Occipital lobe (tissue), 3 donors: ENCODE measurements at places on chromosomes 2 and 18. TPM values are rescaled to one million over a fixed set of nuclear protein-coding genes. Genes with fewer than 3 reads are reported as not detected.

GRCh38 chr2:15115776-15116175 is 445.4 kb downstream of the NBAS start:
- no peak for DNase-seq

Gene SESTD1
- total RNA-seq: 82.2 TPM

Gene FMNL2
- total RNA-seq: 114 TPM

Gene CRYBA2
- not detected for total RNA-seq

Gene ASB18
- 0.78 TPM for total RNA-seq

Gene RAB17
- 0.16 TPM for total RNA-seq

DNA sequence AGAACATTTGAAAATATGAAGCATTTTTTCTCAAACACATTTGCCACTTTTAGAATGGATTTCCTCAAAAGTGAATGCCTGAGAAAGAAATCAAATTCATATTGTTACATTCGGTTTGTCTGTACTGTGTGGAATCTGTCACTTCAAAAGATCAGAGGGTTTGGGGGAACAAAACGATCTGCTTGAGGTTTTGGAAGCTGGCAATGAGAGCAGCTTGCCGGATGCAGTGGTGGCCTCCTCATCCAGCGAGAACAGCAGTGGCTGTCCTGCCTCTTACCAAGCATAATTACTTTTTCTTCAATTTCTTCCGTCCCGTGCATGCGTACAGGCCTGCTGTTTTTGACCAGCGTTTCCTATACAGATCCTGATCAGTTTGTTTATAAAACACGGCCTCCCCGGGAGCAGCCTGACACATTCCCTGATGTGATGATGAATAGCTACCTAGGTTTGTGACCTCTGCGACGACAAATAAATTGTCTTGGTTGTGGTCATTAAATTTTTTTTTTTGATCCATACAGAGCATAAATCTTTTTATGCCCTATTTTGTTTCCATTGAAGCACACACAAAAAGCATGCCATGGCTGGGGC is 45.2 kb downstream of the ITGA6 start:
- no peak for DNase-seq

DNA sequence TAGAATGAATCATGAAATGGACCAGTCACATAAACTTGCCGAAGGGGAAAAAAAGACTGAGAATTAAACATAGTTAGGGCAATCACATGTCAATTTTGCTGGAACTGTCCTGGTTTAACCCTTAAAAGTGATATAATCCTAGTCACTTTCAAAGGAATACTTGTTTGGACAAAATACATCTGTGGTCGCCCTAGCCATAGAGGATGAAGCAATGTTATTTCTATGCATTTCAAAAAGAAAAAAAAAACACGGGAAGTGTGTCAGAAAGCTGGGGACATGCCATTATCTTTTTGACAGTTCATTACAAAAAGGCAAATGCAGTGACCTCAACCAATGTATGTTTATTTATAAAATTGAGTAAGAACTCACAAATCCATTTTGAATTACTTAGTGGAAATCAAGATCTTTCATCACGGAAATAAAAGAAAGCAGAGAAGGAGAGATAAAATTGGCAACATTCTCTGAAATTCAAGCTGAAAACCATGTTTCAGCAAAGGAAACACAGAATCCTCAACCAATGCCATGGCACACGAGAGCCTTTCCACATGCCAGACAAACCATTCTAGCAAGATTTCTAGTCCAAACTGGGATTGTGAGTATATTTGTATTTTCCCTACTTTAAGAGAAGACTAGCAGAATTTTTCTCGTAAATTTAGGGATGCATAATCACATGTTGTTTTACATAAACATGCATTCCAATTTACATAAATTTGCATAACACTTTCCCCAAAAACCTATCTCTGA is 854.3 kb upstream of the ACVR2A start:
- no peak for DNase-seq

DNA sequence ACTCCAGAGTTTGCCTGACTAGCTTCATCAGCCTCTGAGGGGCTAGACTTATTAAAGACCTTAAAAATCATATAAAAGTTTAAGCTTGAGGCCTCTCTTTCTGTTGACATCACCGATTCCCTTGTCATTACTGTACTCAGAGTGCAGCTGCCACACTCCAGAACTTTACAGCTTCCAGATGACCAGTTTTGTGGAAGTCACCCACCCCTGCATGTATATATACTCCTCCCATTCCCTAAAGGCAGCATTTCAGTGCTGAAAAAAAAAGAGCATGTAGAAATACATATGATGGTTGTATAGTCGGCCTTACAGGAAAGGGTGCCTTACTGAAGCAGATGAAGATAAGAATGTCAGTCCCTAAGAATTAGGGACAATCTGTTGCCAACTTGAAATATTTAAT is 117.3 kb downstream of the FEZ2 start:
- no peak for DNase-seq

GRCh38 chr2:118059919-118060478 is 28.3 kb upstream of the INSIG2 start:
- no peak for DNase-seq

Gene ATOH8
- 3.0 TPM for total RNA-seq

GRCh38 chr2:231190531-231191197 is 7.8 kb upstream of the ARMC9 start:
- DNase-seq: no peak

- no peak for DNase-seq
These were observed 96.9 kb downstream of the HNRNPLL start for GRCh38 chr2:38505779-38506178.

Gene SLC4A1AP
- 30.4 TPM for total RNA-seq

- DNase-seq: no peak
These were observed 343.7 kb downstream of the SPAG16 start for GRCh38 chr2:213627835-213628460.

Gene PROKR1
- total RNA-seq: 2.0 TPM

DNA sequence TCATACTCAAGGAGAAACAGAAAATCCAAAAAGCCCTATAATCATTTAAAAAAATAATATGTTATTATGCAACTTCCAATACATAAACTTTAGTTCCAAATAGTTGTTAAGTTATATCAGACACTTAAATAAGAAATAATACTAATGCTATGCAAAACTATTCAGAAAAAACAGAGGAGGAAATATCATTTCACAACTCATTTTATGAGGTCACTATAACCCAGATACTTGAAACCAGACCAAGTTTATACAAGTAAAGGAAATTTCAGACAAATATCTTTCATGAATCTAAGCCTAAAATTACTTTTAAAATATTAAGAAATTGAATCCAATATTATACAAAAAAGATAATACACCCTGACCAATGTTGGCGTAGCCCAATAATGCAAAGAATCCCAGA is 260.8 kb downstream of the CD226 start:
- no peak for DNase-seq

GRCh38 chr2:37776487-37776886 is 105.0 kb upstream of the CDC42EP3 start:
- no peak for DNase-seq

Gene RNU2-63P
- not detected for total RNA-seq

DNA sequence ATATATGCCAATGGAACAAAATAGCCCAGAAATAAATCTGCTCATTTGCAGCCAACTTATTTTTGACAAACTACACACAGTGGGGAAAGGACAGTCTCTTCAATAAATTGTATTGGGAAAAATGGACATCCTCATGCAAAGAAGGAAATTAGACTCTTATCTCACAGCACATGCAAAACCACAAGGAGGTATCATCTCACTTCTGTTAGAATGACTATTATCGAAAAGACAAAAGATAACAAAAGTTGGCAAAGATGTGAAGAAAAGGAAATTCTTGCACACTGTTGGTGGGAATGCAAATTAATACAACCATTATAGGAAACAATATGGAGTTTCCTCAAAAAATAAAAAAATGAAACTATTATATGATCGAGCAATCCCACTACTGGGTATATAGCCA is 16.3 kb upstream of the WDR75 start:
- no peak for DNase-seq

GRCh38 chr18:70036771-70037347 is 89.2 kb upstream of the CD226 start:
- no peak for DNase-seq

Gene SPP2
- not detected for total RNA-seq

Gene ODC1
- total RNA-seq: 167 TPM

Gene DARS1
- total RNA-seq: 68.0 TPM

Gene STAT1
- total RNA-seq: 29.8 TPM

- DNase-seq: peak; percentile 47
These were observed 63.5 kb upstream of the CTLA4 start for GRCh38 chr2:203804070-203804469.

DNA sequence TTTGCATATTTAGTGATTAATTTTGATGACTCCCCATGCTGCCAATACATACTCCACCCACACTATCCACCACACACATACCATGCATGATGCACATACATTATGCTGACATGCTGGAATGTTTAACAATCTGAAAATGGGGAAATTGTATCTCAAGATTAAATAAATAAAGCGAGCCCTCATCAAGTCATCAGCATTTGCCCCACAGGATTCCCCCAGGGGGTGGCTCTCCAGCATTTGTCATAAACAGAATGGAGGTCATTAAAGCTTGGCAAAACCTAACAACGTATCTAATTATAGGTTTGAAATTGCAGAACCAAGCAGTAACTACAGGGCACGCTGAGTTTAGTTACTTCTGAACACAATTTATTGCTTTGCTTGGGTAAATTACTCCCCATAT is 141.2 kb upstream of the TACR1 start:
- DNase-seq: no peak

Gene ITPRIPL1
- 7.5 TPM for total RNA-seq

DNA sequence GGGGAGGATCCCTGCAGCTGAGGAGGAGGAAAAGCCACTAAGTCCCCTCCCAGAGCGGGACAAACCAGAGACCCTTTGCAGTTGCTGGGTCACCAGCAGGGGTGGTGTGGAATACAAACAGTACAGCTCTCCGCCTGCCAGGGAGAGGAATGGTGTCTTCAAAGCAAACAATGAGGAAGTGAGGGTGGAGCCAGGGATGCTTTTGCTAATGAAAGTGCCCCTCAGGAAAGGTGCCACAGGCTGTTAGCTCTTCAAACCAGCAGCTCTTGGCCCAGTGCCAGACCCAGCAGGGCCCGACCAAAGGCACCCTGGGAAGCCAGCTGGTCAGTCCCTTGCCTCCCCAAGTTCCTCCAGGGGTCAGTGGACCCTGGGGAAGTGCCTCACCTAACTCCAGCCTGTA is 102.8 kb downstream of the HIBCH start:
- DNase-seq: no peak

DNA sequence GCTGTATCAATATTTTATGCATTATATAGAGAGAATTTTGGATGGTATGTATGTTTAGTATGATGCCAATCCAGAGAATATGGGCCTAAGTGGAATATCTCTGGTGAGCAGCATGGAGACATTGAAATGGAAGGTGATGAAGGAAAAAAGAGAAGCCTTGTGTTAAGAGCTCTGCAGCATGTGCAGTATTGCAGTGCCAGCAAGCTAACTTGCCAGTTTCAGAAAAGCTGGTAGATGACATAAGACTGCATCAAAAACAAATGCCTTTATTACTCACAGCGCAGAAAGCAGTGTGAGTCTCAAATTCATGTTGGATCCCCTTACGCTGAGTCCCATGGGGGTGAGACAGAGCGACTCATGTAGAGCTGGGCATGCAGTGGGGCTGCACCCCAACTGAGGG is 280.2 kb downstream of the CTNNA2 start:
- DNase-seq: no peak

GRCh38 chr2:237214030-237214675 is 128.5 kb downstream of the COPS8 start:
- DNase-seq: no peak

DNA sequence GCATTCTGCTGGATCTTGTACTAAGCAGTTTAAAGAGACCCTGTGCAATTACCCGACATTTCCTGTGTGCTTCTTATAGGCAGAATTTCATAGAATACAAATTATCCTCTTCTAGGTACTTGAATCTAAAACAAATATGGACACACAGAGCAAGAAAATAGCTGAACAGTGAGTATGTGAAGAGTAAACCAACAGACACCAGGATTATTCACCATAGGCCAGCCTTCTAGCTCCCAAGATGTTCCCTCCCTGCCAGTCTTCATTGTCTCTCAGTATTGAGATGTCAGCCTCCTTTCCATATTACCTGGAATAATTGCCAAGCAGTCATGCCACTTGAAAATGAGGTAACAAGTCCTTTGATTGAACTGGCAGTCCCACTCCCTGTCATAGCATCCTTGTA is 187.1 kb downstream of the PTPRM start:
- no peak for DNase-seq

DNA sequence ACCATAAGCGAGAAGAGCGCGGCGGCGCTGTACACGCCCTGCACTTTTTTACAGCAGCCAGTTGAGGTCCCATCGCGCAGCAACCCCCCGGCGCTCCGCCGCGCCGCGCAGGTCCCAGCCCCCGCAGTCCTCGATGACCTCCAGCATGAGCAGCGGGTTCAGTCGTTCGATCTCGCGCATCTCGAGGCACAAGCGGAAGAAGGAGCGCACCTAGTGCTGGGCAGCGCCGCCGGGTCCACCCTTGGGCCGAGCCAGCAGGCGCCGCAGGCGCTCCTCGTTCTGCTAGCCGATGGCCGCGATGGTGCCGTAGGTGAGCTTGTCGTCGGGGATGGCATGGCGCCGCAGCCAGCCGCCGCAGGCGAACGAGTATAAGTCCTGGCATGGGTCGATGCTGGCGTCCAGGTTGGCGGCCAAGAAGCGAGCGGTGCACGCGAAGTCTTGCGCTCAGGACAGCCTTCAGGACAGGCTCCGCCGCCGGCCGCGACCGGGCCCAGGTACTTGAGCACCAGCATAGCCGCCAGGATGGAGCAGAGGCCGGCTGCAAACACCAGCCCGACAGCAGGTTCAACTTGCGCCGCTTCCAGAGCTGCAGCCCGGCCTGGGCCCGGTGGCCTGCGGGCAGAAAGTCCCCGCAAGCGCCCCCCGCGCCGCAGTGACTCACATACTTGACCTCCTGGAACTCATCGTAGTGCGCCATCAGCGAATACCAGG is 8.3 kb downstream of the ALPP start:
- DNase-seq: no peak

DNA sequence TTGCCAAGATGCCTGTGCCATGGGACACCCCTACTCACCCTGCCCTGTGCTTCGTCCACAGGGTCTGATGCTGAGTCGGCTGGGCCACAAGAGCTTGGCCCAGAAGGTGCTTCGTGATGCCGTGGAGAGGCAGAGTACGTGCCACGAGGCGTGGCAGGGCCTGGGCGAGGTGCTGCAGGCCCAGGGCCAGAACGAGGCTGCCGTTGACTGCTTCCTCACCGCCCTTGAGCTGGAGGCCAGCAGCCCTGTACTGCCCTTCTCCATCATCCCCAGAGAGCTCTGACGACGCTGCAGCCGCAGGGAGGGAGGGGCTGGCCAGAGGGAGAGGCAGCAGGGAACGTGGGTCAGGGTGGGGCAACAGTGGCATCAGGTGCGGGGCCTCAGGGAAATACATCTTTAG is 81.5 kb downstream of the STPG4 start:
- DNase-seq: no peak

- DNase-seq: no peak
These were observed 152.6 kb upstream of the MEX3C start for GRCh38 chr18:51350081-51350480.

Gene ZFAND2B
- 14.5 TPM for total RNA-seq

Gene MROH2A
- not detected for total RNA-seq

GRCh38 chr2:110101280-110101844 is 14.3 kb downstream of the MALL start:
- peak; percentile 53 for DNase-seq

GRCh38 chr18:2927745-2928144 is 80.9 kb downstream of the EMILIN2 start:
- no peak for DNase-seq

- no peak for DNase-seq
These were observed 1.4 kb downstream of the ALPI start for GRCh38 chr2:232457121-232458011.
